GM12878 (cell line): ENCODE measurements at places on chromosomes 6 and 20. TPM values are rescaled to one million over a fixed set of nuclear protein-coding genes. Genes with fewer than 3 reads are reported as not detected.

ISM1 gene
- not detected in 2 replicates for total RNA-seq

GSTA3 gene
- total RNA-seq, result not detected in 2 replicates

MYL9 gene
- total RNA-seq, result 1.6 and 1.7 TPM in 2 replicates

ASIP gene
- total RNA-seq, result not detected in 2 replicates

KCNQ5 gene
- 4.1 and 5.0 TPM in 2 replicates for total RNA-seq

C6orf58 gene
- not detected in 2 replicates for total RNA-seq

C20orf141 gene
- total RNA-seq, result not detected in 2 replicates

KCNK16 gene
- total RNA-seq, result not detected in 2 replicates

GPANK1 gene
- total RNA-seq, result 17.1 and 17.9 TPM in 2 replicates

NOTCH4 gene
- total RNA-seq, result 1.7 and 1.8 TPM in 2 replicates

RING1 gene
- total RNA-seq, result 24.1 and 24.9 TPM in 2 replicates

NR2E1 gene
- not detected in 2 replicates for total RNA-seq

CENPB gene
- 68.3 and 71.2 TPM in 2 replicates for total RNA-seq

MUCL3 gene
- 0.28 and 0.48 TPM in 2 replicates for total RNA-seq

CLDN20 gene
- not detected in 2 replicates for total RNA-seq

CDSN gene
- total RNA-seq, result not detected in 2 replicates

TFAP2D gene
- total RNA-seq, result not detected in 2 replicates

OR10C1 gene
- total RNA-seq, result not detected in 2 replicates

VSTM2L gene
- total RNA-seq, result 1.3 and 1.5 TPM in 2 replicates

LINC00237 gene
- not detected in 2 replicates for total RNA-seq

THEMIS gene
- 0.08 TPM in 1 of 2 replicates, not detected in the other for total RNA-seq

PPIL6 gene
- total RNA-seq, result 0.37 TPM in 1 of 2 replicates, not detected in the other

PAQR8 gene
- total RNA-seq, result 20.0 and 22.8 TPM in 2 replicates

OR2H2 gene
- not detected in 2 replicates for total RNA-seq

ACOT13 gene
- total RNA-seq, result 28.6 and 33.8 TPM in 2 replicates

CNR1 gene
- 15.4 TPM in 2 replicates for total RNA-seq

PRKN gene
- total RNA-seq, result not detected in 2 replicates

SLC22A7 gene
- 0.31 TPM in 1 of 2 replicates, not detected in the other for total RNA-seq

MRAP2 gene
- not detected in 2 replicates for total RNA-seq

IPCEF1 gene
- total RNA-seq, result 4.9 and 6.8 TPM in 2 replicates

DNAAF9 gene
- 1.9 and 2.1 TPM in 2 replicates for total RNA-seq

KCNB1 gene
- 0.08 TPM in 1 of 2 replicates, not detected in the other for total RNA-seq

CDH26 gene
- 0.10 TPM in 1 of 2 replicates, not detected in the other for total RNA-seq

PRSS35 gene
- total RNA-seq, result not detected in 2 replicates

DEFB125 gene
- not detected in 2 replicates for total RNA-seq

STMN3 gene
- total RNA-seq, result 2.1 and 2.5 TPM in 2 replicates

VIP gene
- 0.23 TPM in 1 of 2 replicates, not detected in the other for total RNA-seq

TSHZ2 gene
- 0.27 and 0.36 TPM in 2 replicates for total RNA-seq

MYT1 gene
- total RNA-seq, result not detected in 2 replicates

STX16 gene
- 44.9 and 49.4 TPM in 2 replicates for total RNA-seq

CASS4 gene
- total RNA-seq, result 0.19 and 0.21 TPM in 2 replicates

MOXD1 gene
- 0.87 and 1.3 TPM in 2 replicates for total RNA-seq
